ENCODE measurements at places on chromosomes 7 and 10. TPM values are rescaled to one million over a fixed set of nuclear protein-coding genes. Genes with fewer than 3 reads are reported as not detected.
A peak's percentile ranks its signal among the peaks of the same experiment; 100 is the strongest.

GRCh38 chr10:74289188-74289587, 138.2 kb downstream of the ADK start:
- DNase-seq = no peak

DNA sequence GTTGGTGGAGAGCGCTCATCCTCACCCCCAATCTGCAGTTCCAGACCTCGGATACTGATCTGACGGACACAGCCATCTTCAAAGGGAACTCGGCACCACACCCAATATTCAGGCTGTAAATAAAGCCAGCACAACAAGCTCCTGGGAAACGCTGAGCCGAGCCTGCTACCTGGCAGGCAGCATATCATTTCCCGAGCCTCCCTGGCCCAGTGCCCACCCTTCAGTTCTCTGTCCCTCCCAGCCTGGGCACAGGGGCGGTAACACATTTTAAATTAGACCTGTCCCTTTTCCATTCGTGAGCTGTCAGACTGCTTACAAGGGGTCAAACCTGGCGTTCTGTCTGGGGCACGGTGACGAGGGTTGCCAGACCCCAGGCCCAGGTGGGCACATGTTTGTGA, 250.5 kb downstream of the ARHGAP12 start:
- DNase-seq = no peak

DNA sequence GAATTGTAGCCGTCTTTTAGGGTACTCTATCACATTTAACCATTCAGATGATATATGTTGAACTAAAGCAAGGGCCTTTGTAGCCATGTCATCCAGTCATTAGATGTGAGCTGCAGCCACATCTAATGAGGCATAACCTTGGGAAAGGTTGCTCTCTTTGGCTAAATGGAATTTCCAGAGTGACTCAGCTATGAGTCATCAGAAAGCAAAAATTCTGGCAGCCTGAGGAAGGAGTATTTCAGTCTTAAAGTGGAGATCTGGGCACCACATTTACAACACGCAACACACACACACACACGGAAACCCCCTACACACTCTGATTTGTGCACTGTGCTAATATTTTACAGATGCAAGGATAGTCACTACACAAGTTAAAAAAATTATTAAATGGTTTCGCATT, 176.9 kb upstream of the ZWINT start:
- no peak for DNase-seq

- no peak for DNase-seq
These were observed 280.0 kb downstream of the RPS24 start for GRCh38 chr10:78313636-78314035.

DNA sequence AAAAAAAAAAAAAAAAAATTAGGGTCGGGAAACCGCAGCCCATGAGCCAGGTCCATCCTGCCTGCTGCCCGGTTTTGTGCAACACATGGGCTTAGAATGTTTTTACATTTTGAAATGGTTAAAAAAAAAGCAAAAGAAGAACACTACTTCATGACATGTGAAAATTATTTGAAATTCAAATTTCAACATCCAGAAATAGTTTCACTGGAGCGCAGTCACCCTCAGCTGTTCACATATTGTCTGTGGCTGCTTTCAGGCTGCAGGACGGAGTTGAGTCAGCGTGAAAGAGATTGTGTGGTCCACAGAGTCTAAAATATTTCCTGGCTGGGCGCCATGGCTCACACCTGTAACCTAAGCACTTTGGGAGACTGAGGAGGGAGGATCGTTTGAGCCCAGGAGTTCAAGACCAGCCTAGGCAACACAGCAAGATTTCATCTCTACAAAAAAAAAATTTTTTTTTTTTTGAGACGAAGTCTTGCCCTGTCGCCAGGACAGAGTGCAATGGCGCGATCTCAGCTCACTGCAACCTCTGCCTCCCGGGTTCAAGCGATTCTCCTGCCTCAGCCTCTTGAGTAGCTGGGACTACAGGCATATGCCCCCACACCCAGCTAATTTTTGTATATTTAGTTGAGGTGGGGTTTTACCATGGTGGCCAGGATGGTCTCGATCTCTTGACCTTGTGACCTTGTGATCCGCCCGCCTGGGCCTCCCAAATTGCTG, 63.9 kb upstream of the ECHDC3 start:
- no peak for DNase-seq

- peak; percentile 99 for DNase-seq
These were observed 9.4 kb upstream of the PSAP start for GRCh38 chr10:71860243-71861029.

IL6 gene
- 1.0 TPM for total RNA-seq

- DNase-seq = no peak
These were observed 199.0 kb upstream of the RHOBTB1 start for GRCh38 chr10:61142987-61143386.

DNA sequence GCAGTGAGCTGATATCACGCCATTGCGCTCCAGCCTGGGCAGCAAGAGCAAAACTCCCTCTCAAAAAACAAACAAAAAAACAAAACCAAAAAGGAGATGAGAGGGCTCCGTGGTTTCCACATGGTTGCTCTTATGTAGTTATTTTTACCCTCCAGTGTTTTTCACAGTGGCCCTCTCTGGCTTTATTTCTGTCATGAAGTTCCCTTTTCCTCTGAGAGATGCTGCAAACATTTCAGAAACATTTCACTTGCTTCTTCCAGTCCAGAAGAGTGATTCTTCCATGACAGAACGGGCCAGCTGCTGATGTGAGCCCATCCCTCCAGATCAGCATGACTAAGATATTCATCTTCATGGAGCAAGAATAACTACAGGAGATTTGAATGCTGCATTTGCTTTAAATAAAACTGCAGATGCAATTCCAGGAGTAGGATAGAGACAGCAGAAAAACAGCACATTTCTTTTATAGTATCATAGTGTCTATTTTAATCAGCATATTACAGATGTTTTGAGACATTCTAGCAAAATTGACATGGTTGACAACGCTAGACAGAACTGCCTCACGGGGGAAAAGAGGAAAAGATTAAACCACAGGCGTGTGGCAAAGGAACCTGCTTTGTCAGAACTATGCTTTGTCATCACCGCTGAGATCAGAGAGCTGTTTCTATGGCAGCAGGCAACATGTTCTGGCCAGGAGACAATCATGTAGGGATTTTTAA, 40.3 kb downstream of the NRCAM start:
- peak; percentile 89 for DNase-seq

DNA sequence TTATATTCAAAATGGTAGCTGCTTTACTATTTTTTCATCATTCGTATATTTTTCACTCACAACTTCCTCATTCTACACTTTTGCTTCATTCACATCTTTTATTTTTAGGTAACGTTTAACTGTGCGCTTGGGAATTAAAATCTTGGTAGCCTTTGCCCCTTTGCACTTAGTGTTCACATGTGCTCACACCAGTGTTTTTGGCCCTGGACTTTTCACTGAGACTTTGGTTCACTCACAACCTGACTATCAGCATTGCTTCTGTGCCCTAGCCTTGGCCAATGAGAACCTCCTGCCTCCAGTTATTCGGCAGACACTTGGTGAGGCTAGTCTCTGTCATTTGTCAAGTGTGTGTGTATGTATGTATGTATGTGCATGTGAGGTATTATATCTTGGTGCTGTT, 596.9 kb downstream of the SORCS1 start:
- DNase-seq = no peak

DNA sequence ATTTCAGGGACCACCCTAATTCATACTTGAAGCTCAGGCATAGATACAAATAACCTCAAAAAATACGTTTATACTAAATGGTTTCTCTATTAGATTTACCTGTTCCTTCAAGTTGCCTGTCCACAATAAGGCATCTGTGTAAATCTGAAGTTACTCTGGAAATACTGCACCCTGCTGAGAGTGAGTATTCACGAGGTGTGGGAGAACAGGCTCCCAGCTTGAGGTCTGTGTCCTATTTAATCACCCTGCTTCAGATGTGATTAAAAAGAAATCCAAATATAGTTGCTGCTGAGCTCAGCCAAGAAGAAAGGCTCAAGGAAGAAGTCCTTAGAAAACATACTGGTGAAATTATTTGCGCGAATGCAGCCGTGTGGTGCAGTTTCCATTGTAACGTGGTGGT, 136.8 kb downstream of the KLF6 start:
- no peak for DNase-seq

DNA sequence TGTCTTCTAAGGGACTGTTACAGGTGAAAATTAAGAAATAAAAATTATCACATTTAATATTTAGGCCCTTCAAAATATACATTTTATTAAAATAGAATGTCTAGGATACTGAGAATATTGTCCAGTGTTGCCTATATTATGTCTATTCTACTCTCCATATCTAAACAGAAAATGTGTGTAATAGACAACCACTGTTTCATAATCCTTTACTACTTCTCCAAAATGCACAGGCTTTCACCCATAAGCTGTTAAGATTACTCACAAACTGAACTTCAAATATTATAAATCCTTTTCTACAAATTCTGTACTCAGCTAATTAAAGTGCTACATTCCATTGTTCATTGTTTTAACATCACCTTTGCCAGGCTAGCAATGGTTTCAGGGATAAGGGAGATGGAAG, 56.7 kb upstream of the TFEC start:
- DNase-seq = no peak

GRCh38 chr7:70098133-70098561, 499.9 kb downstream of the AUTS2 start:
- no peak for DNase-seq

- DNase-seq = no peak
These were observed 58.8 kb upstream of the ABLIM1 start for GRCh38 chr10:114716811-114717404.

- no peak for DNase-seq
These were observed 2.6 kb upstream of the KBTBD2 start for GRCh38 chr7:32894171-32894570.

MYOF gene
- total RNA-seq = 467 TPM

DNA sequence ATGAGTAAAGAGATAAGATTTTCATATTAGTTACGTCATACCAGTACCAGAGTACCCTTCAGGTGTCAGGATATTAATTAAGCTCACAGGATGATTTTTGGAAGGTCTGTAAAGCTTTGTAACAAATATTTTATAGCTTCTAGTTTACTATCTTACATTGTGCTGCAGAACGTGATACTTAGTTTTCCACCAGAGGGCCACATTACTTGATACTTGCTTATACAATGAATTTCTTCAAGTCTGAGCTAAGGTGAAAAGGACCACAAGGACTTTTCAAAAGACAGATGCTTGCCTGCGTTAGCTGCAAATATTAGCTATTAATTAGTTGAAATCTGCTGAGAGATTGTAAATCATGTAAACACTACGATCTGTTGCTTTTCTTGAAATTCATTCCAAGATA, 12.2 kb downstream of the FOXP2 start:
- DNase-seq = peak; percentile 51

DYNC1I1 gene
- 15.1 TPM for total RNA-seq
